GDM1 (cell line): ENCODE measurements at places on chromosomes 11 and 22.

DNA sequence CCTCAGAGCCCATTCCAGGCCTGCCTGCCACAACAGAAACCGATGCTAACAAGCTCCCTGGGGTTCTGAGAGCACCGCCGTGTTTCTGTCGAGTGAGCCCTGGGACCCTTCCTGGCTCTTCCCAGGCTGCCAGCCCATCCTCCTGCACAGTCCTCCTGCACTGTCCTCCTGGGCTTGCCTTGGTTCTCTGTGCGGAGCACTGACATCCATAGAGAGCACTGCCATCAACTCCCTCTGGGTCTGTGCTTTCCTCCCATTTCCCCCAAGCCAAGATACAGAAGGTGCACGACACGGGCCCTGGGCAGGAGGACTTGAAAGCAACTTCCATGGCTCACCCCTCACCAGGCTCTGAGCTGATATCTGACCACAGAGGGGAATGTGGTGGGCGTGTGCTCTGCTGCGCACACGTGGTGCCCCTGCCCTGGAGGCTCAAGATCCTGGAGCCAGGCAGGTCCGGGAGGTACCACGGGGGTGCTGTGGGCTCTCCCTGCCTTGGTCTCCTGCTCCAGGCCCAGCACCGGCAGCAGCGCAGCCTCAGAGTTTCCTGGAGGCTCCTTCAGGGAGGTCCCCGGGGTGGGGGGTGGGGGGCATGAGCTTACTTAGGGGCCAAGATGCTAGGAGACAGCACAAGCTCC lies 304.2 kb downstream of the BRD1 start:
- no peak for DNase-seq

- no peak for DNase-seq
Measured at GRCh38 chr22:37552524-37553163, 7.6 kb upstream of the CDC42EP1 start.

GRCh38 chr11:44726283-44727113 lies at the start of gene TSPAN18:
TSS of gene TSPAN18 (plus strand) at chr11:44726962. CDS start at chr11:44906417, 179,455 bp downstream.
- no peak for DNase-seq

DNA sequence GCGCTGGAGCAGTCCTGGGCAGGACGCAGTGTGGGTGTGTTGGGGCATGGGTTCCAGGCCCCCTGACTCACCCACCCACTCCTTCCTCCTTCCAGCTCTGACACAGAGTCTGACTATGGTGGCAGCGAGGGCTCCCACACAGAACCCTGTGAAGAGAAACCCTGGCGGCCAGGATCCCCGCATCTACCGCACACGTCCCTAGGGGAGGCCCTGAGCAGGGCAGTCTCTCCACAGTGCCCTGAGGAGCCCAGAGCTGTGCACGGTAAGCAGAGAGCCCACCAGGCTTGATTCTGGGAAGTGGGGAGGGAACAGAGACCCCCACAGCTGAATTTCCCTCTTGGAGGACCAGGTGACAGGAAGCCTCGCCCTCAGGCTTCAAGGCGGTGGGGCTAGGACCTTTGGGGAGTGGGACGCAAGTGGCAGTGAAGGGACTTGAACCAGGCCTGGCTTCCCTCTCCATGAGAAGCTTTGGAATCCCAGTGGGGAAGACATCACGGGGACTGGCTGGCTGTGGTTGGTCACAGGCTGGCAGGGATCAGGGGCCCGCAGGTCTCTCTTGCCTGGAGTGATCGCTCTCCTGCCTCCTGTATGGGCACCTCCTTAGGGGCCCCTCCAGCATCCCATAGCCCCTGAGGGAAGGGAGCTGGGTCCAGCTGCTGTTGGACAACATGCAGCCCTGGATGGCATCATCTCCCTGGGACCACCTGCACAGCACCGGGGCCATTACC lies 96.4 kb upstream of the PARVA start:
- no peak for DNase-seq

- DNase-seq: no peak
Measured at GRCh38 chr22:30427871-30428270, 2.3 kb downstream of the MTFP1 start.

DNA sequence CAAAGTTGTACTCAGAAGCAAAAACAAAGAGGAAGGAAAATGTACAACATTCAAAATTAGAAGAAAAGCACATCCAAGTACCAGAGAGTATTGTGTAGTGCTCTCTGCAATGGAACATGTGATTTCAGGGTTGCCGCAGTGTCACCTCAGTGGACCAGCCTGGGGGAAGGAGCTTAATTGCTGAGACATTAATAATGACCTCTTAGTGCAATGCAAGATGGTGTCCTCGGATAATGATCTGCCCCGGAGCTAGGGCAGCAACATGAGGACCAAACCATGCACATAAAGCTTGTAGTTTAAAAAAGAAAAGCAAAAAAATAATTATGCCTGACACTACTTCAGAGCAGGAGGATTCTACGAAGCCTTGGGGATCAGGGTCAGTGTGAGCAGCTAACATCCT lies 11.3 kb upstream of the JHY start:
- DNase-seq: no peak

DNA sequence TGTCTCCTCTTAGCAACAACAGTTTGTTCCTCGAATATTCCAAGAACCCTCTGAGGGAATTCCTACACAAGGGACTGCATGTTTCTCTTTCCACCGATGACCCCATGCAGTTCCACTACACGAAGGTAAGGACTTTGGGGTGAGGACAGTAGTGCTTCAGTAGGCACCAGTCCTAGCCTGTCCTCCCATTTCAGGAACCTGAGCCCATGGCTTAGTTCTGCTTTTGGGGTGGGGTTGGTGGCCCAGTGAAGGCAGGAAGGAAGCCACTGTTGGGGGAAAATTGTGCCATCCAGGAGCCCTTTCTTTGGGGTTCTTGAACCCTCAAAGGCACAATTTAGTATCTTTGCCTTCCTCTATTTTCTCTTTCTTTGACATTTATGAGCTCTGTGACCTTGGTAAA lies 38.2 kb downstream of the RNF141 start:
- peak; percentile 10 for DNase-seq

DNA sequence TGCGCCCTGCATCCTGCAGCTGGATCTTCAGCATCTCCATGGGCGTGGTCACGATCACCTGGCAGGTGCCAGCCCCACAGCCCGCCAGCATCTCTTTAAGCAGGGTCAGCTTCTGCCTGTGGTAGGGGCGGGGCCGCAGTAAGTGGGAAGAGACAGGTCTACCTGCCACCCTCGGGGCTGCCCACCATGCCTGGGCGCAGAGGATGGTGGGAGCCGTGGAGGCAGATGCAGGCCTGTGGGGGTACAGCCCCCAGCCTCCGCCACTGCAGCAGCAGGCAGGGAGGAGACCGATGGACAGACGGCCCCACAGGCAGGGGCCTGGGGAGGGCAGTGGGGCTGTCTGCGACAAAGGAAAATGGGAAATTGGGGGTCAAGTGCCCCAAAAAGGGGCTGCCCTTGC lies 3.0 kb upstream of the CEND1 start:
- no peak for DNase-seq

GRCh38 chr11:45100339-45100738 lies 46.1 kb upstream of the PRDM11 start:
- DNase-seq: peak; percentile 83

GRCh38 chr22:49582181-49582580 lies 245.5 kb downstream of the BRD1 start:
- no peak for DNase-seq

DNA sequence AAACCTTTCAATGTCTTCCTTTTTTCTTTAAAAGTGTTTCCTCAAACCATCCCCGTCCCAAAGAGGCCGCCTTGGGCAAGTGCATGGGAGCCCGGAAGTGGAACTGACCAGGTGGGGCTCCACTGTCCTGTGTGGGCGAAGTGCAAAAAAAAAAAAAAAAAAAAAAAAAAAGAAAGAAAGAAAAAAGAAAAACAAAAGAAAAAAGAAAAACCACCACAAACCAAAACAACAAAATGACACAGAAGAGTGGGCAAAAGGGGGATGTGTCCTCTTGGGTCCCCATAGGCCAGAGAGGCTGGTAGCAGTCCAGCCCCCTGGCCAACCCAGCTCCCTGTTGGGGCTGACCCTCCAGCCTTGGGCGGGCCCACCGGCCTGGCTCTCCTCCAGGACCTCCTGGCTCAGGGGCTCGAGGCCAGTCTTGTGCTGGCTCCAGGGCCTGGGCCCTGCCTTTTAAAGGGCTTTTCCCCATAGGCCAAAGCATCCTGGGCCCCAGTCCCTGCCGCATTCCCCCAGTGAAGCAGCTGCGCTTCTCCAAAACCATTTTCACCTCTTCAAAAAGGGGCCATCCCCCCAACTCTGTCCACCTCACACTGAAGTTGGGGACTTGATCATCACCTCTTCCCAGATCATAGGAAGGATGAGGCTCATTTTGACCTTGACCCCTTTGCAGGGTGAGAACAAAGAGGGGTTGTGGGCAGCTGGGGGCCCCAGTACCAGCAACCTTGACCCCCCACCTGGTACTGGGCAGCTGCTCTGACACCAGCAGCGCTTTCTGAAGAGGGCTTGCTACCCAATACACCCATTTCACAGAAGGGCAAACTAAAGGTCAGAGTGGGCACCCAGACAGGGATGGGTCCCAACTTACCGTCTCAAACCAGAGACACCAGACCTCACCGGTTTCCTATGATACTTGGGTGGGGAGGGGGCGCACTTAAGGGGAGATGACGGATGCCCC lies 9.4 kb downstream of the CBX6 start:
- DNase-seq: no peak

- DNase-seq: no peak
Measured at GRCh38 chr11:77074205-77074604, 7.4 kb downstream of the CAPN5 start.

- DNase-seq: no peak
Measured at GRCh38 chr22:21727768-21728167, 7.8 kb downstream of the YPEL1 start.

- no peak for DNase-seq
Measured at GRCh38 chr11:133015457-133015856, 516.8 kb downstream of the OPCML start.

GRCh38 chr11:64152841-64153691 lies 12.8 kb downstream of the MACROD1 start:
- DNase-seq: peak; percentile 45

DNA sequence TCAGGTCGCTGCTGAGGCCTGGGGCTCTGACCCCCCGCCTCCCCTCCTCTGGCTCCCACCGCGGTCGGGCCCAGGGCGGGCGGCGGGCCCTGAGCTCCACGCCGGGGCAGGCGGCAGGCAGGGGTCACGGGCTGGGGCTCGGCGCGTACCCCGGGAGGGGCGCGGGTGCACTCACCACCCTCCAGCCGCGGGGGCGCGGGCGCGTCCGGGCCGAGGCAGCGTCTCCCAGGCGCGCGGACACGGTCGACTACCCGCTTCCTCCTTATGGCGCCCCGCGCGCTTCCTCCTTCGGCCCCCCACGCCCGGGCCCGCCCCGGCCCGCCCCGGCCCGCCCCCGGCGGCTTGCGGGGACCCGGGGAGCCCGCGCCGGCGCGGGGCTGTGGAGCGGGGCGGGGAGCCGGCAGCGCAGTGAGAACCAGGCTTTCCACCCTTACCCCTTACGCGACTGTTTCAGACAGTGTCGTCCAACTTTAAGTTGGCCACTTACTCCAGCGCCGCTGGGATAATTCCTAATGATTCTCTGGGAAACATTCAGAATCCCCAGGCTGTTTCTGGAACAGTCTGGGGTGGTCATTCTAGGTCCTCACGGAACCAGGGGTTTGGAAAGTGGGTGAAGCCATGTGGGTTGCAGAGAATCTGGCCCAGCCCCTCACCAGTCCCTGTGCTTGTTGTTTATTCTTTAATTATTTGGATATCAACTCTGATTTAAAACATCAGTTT lies at the start of gene BID:
BID (minus strand) TSS at position 264 of the 720 bp plus-strand sequence. CDS start 24,353 bp downstream, outside the sequence.
- peak; percentile 49 for DNase-seq

- DNase-seq: no peak
Measured at GRCh38 chr11:45936511-45937054, 14.1 kb downstream of the LARGE2 start.

DNA sequence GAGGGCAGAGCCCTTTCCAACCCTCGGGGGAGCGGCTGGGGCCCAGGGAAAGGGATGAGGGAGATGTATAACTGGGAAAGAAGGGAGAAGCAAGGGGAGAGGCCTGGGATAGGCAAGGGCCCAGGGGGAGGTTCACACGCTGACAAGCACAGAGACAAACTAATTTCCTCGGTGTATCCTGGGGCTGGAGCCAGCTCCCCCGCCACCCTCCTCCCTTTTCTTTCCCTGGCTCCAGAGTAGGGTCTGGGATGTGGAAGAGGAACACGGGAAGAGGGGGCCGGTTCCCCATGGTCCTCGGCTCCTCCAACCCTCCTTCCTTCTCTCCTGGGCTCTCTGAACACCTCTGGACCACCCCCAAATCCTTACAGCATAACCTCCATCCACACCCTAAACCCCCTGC lies 6.9 kb downstream of the CLCF1 start:
- no peak for DNase-seq

- DNase-seq: peak; percentile 29
Measured at GRCh38 chr11:60345489-60345888, 18.4 kb downstream of the MS4A6E start.

DNA sequence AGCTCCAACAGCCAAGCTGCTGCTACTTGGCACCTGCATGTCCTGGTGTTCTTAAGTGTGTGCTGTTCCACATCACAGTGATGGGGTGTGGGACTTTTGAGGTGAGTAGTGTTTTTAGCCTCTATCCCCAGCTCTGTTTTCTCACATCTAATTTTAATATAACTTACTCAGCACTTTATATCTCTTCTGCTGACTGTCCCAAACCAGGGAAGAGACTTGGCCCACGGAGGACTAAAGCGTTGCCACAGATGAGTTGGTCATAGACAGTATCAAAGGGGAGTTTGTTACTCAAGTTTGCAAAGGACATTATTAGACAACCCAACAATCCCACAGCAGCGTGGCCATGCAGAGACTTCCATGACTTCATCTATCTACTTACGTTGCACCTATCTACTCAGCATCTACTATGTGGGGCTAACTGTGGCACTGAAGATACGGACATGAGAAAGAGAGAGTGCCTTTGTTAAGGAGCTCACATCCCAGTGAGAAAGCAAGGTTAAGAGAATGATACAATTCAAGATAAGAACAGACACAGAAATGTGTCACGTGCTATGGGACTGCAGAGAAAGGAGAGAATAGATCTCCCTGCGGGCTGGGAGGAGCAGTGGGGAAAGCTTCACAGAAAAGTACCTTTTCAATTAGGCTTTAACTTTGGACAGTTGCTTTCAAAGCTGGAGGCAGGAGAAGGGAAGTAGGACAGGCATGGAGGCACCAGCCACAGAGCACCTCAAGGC lies 82.4 kb downstream of the ME3 start:
- DNase-seq: no peak

GRCh38 chr11:90630176-90630575 lies 407.3 kb upstream of the CHORDC1 start:
- no peak for DNase-seq

DNA sequence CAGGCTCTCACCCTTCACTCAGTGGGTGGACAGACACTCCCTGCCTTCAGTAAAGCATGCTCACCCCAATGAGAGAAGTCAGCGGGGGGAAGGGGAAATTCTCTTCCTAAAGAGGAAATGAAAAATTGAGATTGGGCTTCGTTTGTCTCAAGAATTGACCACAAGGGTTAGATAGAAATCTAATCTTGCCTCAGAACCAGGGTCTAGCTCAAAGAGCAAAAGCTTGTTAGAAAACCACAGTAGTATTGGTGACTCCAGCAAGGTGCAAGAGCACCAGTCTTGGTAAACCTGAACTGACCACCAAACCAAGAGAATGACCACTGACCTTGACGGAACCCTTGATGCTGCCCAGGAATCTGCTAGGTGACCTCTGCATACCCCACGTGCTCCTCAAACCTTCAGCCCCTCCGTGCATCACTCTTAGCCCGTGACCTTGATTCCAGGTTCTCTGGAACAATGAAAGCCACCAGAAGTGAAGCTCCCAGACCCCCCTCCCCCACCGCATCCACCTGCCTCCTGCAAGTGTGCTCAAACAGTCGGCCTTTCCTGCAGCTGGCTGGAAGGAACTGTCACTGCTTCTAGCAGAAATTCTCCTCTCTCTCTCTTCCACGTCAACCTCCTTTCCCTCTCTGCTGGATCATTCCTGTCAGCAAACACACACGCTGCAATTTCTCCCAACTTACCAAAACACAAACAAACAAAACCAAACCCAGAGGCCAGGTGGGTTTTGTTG lies 3.1 kb upstream of the TMA7B start:
- DNase-seq: no peak
